ENCODE measurements at places on chromosomes 1 and 21. TPM values are rescaled to one million over a fixed set of nuclear protein-coding genes. Genes with fewer than 3 reads are reported as not detected.

The SH3BGR gene
- 2.7 TPM for total RNA-seq

The KLHDC7A gene
- total RNA-seq, result not detected

- DNase-seq, result no peak
Observed at GRCh38 chr1:32825181-32825580, 7.7 kb downstream of the S100PBP start.

DNA sequence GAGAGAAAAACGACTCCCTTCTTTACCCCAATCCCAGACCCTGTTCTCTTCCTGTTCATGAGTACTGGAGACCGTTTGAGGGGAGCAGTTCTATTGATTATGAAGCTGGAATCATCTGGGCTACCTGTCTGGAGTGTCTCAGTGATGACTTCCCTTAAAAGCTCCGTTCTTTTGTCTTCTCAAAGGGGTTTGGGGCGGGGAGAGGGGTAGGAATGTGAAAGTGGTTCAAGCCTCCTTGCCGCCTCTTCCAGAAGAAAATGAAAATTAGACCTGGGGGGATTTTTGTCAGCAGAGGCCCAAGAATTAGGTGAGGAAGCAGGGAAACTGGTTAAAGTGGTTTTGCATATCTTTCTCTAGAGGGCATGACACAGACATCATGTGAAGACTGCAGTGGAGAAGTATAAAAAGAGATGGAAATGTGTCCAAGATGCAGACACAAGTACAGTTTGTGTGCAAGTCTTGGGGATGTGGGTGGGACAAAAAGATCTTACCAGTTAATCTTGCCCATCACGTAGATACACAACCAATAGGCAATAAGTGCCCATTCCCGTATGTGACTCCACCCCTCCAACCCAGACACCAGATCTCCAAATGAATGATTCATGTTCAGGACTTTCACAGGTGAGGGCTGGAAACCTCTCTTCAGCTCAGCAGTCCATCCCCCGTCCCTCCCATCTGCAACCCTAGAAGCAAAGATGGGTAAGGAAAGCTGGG, 470 bp upstream of the MTMR11 start:
- DNase-seq, result peak; percentile 23

Measured in activated CD4-positive, alpha-beta T cell treated with anti-CD3 and anti-CD28 coated beads for 36 hours (primary cell).